8988T (cell line): ENCODE measurements at places on chromosomes 6 and 20.

GRCh38 chr20:31691646-31692275 lies 30.9 kb downstream of the BCL2L1 start:
- DNase-seq, result no peak

- no peak for DNase-seq
Measured at GRCh38 chr20:723756-724155, 44.5 kb downstream of the SLC52A3 start.

DNA sequence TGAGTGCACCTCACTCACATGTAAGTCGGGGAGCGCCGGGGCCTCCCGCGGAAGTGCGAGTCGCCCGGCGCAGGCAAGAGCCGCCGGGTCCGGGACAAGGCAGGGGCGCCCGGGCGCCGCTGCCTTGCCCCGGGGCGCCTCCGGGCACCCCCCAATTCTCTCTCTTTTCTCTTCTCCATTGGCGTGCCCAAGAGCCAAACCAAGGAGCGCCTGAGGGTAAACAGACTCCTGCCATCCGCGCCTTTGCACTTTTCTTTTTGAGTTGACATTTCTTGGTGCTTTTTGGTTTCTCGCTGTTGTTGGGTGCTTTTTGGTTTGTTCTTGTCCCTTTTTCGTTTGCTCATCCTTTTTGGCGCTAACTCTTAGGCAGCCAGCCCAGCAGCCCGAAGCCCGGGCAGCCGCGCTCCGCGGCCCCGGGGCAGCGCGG lies 36.8 kb downstream of the GNAS start:
- DNase-seq, result no peak

GRCh38 chr6:145241721-145242120 lies 493.6 kb downstream of the EPM2A start:
- no peak for DNase-seq

- no peak for DNase-seq
Measured at GRCh38 chr6:122695188-122695587, 84.3 kb upstream of the FABP7 start.

- no peak for DNase-seq
Measured at GRCh38 chr6:156884306-156884705, 107.1 kb downstream of the ARID1B start.

DNA sequence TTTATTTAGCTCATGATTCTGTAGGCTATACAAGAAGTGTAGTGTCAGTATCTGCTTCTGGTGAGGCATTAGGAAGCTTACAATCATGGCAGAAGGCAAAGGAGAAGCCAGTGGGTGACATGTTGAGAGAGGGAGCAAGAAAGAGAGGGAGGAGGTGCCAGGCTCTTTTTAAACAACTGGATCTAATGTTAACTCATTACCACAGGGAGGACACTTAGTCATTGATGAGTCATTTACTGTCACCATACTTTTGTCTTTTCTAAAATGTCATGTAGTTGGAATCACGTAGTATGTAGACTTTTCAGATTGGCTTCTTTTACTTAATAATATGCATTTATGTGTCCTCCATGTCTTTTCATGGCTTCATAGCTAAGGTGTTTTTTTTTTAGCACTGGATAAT lies 58.1 kb downstream of the NUS1 start:
- DNase-seq, result no peak

DNA sequence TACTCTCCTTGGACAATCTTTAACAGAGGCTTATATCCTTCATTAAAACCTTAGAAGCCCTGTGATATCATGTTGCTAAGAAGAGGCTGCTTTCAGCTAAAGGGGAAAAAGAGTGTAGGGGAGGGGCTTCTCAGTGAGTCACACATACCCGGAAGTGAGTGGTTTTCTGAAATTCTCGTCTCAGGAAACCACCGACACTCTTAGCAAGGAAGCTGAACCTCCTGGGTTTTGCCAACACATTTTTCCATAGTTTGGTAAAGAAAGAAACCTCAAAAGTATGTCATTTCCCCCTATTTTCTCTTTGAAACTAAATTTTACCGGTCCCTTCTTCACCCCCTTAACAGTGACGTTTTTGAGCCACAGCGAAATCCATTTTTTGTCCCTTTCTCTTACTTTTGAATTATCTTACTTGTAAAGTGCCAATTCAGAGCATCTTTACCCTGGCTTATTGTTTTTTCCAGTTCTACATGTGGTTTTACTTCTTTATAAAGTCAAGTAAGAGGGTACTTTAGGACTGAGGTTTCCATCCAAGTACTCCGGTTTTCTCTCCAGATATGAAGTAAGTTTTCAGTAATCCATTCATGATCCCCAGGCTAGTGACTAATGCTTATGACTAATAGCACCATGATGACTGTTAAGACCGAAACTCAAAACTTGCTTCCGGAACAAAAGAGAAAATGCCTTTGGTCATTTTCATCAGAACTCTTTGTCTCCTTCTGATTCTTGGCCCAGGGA lies 219.3 kb downstream of the ARHGAP18 start:
- no peak for DNase-seq

DNA sequence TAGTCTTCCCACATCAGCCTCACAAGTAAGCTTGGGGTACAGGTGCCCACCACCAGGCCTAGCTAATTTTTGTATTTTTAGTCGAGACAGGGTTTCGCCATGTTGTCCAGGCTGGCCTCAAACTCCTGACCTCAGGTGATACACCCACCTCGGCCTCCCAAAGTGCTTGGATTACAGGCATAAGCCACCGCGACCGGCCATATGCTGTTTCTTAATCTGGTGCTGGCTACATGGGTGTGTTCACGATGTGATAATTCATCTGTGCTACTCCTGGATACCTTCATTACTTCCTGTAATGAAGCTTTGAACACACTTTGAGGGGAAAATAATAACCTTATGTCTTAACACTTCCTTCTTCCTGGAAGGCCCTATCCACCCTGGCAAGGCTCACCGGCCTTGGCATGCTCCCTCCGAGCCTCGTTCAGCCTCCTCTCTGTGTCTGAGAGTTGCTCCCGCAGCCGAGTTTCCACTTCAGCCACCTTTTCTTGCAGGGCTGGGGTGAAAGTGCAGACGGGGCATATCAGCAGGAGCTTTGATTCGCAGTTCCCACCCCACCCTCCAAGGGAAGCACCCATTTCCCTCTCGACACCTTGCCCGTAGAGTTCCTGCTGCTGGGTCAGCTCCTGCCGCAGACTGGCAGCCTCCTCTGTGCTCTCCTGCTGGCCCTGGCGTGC lies 5.6 kb upstream of the PSORS1C2 start:
- no peak for DNase-seq

- no peak for DNase-seq
Measured at GRCh38 chr6:109486068-109486467, 3.0 kb upstream of the ZBTB24 start.

DNA sequence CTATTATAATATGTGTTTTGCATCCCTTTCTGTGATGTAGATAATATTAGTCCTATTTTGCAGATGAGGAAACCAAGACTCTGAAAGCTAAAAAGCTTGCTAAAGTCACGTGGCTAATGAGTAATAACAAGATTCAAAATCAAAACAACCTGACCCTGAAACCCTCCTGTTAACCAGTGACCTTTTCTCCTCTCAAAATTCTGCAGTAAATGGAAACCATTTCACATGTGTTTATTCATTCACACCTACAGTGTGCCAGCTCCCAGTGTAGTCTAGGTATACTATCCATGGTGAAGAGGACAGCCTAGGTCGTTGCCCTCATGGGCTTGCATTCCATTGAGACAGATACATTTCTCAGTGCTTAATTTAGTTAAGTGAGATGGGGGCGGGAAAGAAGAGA lies 30.6 kb upstream of the PHACTR2 start:
- DNase-seq, result no peak

GRCh38 chr6:167965592-167966539 lies 31.6 kb upstream of the KIF25 start:
- DNase-seq, result no peak

GRCh38 chr20:5031206-5031557 lies 29.9 kb upstream of the SLC23A2 start:
- DNase-seq, result no peak

- DNase-seq, result no peak
Measured at GRCh38 chr6:159062976-159063375, 18.2 kb upstream of the TAGAP start.

- DNase-seq, result no peak
Measured at GRCh38 chr6:142416686-142417085, 114.9 kb downstream of the ADGRG6 start.

GRCh38 chr6:164924674-164925073 lies 384.7 kb downstream of the C6orf118 start:
- no peak for DNase-seq

DNA sequence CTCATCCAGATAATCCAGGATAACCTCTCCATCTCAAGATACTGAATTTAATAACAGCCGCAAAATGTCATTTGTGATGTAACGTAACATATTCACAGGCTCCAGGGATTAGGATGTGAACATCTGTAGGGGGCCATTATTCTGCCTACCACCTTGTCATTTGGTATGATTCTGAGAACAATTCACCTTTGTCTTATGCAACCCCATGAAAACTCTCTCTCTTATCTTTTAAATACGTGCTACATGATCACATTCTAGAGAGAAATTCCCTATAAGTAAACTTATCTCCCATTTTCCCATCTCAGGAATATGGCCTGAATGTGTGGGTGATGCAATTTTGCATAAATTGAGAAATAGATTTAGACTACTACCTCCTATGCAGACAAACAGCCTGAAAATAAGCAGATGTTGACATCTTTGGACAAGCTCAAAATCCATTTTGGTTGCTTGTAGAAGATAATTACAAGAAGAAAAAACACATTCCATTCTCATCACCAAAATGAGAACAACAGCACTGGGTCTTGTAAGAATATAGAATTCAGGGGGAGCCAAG lies 255.4 kb upstream of the STXBP5 start:
- DNase-seq, result no peak

- DNase-seq, result no peak
Measured at GRCh38 chr6:123393331-123393730, 243.4 kb downstream of the TRDN start.

DNA sequence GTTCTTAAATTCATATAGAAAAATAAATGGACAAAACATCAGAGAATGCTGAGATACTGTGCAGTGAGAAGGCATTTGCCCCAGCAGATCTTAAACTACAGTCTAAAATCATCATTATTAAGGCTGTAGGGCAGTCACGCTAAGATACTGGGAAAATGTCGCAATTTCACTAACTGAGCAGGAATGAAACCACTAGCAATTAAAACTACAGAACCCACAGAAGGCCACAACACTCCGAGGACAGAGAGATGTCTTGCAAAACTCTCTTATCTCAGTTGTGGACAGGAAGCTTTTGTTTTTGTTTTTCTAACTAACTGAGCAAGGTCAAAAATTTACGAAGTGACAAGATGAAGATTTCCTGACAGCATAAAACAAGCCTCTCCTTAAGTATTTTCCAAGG lies 18.2 kb downstream of the GNAS-AS1 start:
- DNase-seq, result no peak

DNA sequence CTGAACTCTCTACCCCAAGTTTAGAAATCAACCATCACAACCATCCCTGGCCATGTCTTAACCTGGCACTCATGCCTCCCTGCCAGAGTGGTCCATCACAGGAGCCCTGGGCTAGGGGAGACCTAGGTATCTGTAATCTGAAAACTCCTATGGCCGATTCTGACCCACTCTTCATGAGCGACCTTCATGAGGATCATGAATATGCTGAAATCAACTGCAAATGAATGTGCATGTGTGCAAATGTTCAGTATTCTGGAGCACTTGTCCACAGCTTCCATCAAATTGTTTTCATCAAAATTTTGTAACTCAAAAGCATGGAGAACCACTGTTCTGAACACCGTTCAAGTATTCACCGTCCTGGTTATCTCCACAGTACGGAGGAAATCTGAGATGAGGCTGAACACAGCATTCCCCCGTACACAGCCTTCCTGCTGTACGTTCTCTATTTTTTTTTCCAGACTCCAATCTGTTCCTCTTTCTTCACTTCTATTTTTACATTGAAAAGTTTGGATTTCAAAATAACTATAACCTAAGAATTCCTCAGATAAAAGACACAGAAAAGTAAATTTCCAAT lies 17.7 kb downstream of the METTL24 start:
- no peak for DNase-seq

DNA sequence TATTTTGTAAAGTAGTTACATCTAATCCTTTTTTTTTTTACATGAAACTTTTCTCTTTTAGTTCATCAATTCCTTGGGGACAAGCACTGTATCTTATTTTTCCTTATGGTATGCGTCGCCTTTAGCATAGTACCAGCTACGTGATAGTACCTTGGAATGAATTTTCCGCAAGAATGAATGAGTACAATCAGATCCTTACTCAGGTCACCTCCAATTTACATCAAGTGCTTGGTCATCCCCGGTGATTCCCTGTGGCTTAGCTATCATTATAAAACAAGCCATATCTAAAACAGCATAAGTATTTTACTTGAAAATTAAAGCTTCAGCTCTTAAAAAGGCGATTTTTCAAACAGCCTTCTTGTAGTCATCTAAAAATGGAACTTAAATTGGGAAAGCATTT lies 680.4 kb upstream of the MAP3K7 start:
- no peak for DNase-seq

DNA sequence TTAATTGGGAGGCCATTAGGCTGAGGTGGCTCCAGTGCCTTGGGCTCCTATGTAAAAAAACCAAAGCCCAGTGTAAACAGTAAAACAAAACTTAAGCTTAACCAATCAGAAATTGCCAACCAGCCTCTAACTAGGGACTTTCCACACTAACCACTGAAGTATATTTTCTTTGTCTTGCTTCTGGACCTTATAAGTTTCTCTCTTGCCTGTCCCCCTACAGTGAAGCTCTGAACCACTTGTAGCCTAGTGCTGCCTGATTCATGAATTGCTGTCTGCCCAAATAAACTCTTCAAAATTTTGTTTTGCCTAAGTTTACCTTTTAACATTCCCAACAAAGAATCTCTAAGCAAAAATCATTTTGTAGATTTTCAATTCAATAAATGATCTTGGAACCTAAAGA lies 28.2 kb downstream of the POPDC3 start:
- DNase-seq, result no peak

- no peak for DNase-seq
Measured at GRCh38 chr6:80969439-80969838, 783.0 kb downstream of the TENT5A start.

DNA sequence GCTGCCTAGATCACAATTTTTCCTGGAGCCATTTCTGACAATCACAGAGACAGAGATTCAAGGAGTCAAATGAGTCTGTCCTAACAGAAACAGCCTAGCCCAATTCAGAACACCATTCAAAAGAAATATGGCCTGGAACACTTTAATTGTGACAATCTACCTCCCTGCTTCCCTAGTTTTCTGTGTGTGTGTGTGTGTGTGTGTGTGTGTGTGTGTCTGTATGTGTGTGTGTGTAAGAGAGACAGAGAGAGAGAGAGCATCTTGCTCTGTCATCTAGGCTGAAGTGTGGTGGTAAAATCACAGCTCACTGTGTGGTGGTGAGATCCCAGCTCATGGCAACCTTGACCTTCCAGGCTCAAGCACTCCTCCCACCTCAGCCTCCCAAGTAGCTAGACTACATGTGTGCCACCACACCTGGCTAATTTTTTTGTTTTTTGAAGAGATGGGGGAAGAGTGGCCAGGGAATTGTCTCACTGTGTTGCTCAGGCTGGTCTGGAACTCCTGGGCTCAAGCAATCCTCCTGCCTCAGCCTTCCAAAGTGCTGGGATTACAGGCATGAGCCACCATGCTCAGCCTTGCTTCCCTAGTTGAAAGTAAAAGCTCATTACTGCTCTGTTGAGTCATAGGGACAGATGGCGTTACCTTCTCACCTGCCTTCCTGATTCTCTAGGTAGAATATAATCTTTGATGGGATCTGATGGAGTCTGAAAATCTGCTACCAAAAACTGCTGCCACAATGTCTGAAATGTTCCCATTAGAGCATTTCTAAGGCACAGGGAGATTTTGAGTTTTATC lies 89.6 kb upstream of the BEND6 start:
- no peak for DNase-seq
